Suprapubic skin (tissue), 4 donors: ENCODE measurements at places on chromosomes 4 and X. TPM values are rescaled to one million over a fixed set of nuclear protein-coding genes. Genes with fewer than 3 reads are reported as not detected.

DNA sequence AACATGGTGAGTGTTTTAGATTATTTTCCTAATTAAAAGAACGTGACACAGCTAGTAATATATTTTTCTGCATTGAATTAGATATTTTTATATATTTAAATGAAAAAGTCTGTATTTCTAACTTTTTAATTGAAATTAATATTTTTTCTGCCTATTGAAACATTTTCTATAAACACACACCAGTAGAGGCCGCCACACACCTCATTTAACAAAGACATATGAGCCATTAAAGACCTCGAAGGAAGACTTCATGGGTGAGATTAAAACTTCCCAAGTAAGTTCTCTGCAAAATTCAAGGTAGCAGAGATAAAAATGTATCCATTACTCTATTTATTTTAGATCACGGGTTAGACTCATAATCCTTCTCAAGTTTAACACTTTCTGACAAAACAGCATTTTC lies 8.3 kb downstream of the SLITRK2 start:
- no peak for DNase-seq

- no peak for DNase-seq
These were observed 126.9 kb downstream of the UNC5C start for GRCh38 chr4:95421869-95422268.

DNA sequence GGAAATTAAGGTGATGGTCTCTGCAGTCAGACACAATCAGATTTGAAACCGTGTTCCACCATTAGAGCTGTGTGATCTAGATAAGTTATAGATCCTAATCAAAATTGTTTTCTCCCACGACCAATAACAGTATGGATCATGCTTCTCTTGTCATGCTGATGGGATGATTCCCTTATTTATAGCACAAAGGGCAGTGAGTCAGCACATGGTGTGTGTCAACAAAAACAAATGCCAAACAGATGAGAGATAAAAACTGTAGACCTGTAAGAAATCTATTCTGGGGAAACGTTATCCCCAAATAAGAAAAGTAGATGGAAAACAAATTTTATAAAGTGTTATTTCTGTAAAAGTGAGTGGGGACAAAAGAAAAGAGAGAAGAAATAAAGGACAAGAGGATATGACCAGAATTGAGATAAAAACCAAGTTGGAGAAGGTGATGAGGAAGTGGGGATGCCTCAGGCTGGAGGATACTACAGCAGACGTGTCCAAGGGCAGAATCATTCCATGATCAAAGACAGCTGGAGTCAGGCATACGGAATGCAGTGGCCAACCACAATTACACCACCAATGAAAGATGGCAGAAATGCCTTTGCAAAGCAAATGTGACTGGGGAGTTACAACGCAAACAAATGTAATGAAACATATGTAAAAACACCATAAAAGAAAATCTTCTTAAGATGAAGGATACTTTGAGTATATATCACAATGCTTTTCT lies 377.8 kb upstream of the PRKX start:
- no peak for DNase-seq

DNA sequence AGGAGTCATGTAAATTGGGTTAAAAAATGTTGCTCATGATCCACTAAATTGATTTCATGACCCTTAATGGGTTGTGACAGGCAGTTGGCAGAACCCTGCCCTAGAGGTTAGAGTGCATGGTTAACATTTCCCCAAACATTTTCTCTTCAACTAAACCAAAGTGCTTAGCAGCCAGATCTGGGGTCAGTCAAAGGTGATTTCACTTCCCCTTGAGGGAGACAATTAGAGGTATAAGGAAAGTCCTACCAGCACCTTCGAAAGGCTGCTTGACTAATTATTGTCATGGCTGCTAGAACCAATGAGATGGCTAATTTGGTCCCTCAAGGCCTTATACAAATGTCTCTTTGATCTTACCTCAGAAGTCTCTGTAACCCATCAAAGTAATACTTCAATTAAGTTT lies 30.9 kb upstream of the INTS6L start:
- DNase-seq = no peak

DNA sequence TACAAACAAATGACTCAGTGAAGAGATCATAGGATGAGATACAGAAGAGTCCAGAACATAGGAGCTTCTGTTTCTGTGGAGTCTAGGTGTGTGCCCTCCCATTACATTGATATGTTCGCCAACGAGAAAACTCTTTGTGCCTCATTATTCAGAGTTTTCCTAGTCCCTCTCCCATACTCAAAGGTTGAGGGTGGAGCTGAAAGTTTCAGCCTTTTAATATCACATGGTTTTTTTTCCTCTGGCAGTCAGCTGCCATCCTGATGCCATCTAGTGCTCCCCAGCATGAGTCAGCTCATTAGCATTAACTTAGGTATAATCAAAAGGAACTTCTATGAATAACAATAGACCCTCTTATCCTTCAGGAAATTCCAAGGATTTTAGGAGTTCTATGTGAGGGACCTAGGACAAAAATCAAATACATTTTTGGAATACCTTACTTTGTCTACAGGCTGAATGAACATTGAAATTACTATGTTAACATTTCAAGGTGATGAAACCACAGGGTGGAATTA lies 559.6 kb upstream of the AMOT start:
- no peak for DNase-seq

INTS6L gene
- total RNA-seq = 9.2 TPM

MAGEC1 gene
- total RNA-seq = not detected

PCDH11X gene
- 2.4 TPM for total RNA-seq
